Stimulated activated CD4-positive, alpha-beta T cell treated with anti-CD3 and anti-CD28 coated beads, Interleukin-1b, Interleukin-23, amount 100 ng/mL, for 48 hours (primary cell): ENCODE measurements at places on chromosomes 13 and 19.

DNA sequence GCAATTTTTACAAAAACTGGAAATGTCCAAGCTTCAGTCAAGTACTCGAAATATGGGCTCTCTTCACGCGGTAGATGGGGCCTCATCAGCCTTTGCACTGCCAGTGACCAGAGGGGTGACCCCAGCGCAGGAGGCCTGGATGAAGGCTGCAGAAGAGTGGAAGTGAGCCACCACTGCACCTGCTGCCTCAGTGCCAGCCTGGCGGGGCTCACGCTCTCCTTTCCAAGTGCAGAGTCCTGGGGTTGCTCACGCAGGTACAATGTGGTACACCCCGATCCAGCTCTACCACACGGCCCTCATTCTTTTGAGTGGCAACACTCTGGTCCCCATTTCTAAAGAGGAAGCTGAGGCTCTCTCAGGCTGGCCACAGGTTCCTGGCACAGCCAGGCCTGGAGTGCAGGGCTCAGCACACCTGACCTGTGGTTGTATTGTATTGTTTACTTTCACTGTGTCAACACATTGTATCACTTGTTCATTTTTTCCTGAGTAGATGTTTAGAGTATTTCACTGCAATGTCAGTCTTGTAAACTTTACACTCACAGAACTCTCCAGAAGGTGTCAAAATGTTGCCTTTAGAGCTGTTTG is 97.3 kb upstream of the SOX1 start:
- no peak for DNase-seq

- no peak for DNase-seq
Observed at GRCh38 chr19:18660051-18660910, 23.2 kb upstream of the CRTC1 start.

DNA sequence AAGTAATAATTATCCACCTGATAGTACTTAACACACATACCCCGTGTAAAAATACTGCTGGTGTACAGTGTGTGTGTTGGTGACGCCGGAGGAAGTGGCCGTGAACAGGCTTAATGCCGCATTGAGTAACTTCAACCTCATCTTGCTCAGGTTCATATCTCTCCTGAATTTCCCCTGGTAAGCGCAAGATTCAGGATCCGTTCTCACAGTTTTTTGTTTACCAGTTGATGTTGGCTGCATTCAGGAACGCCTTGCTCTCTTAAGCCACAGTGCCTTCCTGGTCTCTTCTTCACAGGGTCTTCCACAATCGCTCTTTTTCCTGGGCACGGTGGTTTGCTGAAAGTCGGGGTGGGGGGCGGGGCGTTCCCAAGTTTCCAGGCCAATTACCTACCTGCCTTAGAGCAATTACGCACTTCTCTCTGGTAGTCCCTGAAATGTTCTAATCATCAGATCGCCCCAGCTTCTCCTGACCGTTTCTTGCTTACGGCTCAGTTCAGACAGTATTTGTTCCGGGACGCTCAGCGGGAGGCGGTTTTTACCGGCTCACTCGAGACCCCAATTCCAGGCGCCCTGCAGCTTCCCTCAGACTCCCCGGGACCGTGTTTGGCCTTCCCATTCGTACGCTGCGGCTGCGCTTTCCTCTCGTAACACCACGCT is 706 bp upstream of the DNAJC3 start:
- DNase-seq: peak; percentile 5

DNA sequence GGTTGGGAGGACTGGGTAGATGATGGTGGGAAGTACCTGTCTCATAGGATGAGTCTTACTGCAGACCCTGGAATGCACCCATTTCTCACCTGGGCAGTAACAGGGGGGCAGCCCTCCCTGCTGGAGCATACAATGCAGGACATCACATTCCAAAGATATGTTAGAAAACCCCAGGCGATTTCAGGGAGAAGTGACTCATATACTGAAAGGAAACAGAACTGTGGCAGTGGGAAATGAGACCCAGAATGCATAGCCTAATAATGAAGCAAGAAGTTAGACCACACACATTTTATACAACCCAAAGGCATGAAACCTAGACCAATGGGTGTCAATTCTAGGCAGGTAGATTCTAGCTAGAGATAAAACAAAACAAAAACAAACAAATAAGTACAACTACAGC is 402.7 kb downstream of the IRS2 start:
- DNase-seq: no peak

DNA sequence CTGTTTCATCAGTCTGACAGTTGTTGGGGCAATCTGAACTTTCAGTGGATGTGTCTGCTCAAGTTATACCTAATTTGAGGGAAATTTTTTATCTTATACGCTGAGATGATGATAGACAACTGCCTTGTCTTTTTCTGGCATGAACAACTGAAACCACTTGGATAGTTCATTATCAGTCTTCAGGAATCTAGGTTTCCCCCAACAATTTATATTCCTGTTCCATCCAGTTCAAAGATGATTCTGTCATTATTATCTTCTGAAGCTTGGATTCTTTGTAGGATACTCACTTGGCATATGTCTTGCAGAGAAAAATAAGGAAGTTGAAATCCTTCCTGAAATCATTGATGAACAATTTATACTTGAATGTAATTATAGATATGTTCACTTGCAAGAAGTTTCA is 193.7 kb downstream of the LMO7 start:
- no peak for DNase-seq

DNA sequence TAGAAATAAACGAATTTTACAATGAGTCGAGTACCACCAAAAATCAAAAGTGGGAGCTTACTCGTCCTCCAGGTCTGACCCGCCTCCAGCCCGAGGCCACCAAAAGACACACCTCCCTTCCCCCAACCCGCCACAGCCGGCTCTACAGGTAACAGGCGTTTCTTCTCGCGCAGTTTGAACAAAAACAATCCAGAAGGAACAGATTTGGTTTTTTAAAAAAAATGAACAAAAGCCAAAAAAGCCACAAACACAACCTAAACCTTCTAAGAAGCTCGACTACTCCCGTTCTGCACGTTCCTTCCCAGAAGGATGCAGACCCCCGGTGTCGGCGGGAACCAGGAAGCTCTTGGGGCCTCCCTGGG is 671 bp downstream of the ZDHHC20 start:
- DNase-seq: peak; percentile 58

DNA sequence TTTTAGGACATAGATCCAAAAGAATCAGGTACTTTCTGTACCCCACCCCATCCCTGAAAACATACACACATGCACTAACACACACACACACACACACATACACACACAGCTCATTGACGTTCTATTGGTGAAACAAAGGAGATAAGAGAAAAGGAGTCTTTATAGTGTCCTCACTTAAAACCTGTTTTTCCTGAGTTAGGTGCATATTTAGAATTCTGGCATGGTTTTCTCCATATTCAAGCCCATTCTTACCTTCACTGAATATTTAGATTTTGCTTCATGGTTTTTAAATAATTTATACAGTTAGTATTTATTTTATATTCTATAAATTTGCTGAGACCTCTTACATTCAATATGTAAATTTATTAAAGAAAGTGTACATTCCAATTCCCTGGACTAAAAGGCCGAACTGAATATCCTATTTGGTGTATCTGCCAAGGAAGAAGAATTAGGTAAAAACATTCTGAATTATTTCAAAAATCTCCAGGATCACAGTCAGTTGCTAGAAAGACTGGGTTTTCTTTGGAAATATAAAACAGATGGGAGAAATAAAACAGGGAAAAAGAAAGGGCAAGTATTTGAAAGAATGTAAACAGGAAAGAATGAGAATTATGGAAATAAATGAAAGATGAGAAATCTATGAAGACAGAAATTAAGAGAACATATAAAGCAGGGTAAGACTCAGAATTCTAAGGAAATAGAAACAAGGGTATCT is 556.2 kb downstream of the KCTD12 start:
- no peak for DNase-seq

GRCh38 chr19:58098682-58098998 is 609 bp upstream of the ZSCAN18 start:
- DNase-seq: no peak

GRCh38 chr13:46736541-46737310 is 60.2 kb downstream of the ESD start:
- no peak for DNase-seq

GRCh38 chr19:46624958-46625661 is at the start of gene PTGIR:
Gene PTGIR, minus strand, starts transcription at chr19:46625089. Its CDS starts 864 bp downstream, at chr19:46624225.
- peak; percentile 56 for DNase-seq

DNA sequence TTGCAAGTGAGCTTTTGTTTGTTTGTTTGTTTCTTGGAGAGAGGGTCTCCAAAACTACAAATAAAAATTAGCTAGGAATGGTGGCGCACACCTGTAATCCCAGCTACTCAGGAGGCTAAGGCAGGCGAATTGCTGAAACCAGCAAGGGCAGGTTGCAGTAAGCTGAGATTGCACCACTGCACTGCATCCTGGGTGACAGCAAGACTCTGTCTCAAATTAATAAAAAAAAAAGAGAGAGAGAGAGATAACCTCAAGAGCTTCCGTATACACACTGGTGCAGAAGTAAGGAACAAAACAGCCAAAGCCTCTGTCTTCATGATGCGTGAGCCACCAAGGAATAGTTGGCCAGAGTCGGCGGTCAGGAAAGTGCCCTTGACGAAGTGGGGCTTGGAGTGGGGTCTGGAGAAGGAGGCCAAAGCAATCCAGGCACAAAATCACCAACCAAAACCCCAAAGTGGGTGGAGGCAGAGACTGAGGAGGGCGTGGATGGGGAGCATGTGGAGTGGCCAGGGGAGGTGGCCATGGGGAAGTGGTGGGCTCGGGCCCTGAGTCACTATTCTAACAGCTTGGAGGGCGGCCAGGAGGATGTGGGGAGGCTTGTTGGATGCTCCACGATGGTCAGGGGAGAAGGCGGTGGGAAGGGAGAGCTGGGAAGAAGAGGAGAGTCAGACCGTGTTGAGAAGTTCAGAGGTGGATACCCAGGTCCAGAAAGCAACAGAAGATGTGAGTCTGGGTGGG is 21.2 kb upstream of the TOMM40 start:
- DNase-seq: no peak

DNA sequence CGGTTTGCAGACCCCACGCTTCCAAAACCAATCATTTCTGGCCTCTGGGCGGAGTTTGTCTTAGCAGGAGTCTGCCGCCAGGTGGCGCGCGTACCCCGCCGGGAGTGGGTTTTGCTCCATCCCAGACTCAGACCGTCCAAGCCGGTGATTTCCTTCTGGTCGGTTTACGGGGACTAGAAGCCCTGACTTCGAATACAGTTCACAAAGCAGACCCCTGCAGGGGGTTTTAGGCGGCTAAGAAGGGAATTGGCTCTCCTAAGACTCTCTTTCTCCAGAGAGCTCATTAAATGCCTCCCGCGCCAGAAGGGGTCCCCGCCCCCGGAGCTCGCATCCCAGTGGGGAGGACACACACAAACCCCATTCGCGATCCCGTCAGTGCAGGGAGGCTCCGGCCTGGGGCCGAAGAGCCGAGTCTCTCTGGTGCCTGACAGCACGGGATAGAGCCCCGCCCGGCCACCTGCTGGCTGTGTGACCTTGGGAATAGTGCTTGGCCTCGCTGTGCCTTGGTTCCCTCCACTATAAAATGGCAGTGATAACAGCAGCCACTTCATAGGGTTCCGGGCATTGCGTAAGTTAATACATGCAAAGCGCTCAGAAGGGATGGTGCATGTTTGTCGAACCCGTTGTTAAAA is 8.6 kb upstream of the NUP62 start:
- DNase-seq: peak; percentile 76

DNA sequence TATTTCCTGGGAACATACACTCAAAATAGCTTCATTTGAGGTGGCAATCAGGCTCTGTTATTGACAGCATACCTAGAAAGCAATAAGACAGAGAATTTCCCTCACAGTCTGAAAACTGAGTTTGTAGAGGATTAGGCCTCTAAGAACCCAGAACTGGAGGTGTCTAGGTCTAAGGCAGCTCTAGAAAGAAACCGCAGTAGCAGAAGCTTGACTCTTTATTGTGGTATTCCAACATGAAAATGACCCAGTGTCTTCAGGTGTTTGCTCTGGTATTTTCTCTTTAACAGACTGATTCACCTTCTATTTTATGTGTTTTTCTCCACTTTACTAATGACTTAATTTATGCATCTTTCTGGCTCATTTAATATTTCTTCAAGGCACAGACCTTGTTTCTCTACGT is 8.5 kb downstream of the COG6 start:
- no peak for DNase-seq

- peak; percentile 62 for DNase-seq
Observed at GRCh38 chr19:13207846-13208671, 57.8 kb downstream of the IER2 start.

DNA sequence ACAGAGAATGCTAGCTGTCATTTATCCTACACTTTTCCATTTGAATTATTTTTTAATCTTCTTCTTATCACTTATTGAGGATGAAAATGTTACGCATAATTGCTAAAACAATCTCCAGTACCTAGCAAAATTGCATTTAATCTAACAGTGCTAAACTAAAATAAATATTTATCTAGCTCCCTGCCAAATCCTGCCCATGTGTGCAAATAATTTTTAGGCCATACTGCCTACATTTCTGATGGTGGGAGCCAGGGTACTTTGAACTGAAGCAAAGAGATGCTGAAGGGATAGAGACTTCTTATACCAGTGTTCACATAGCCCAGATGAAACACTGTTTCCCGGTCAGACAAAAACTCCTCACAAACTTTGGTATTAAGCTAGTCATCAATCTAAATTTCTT is 1268.7 kb upstream of the PCDH20 start:
- DNase-seq: no peak

- no peak for DNase-seq
Observed at GRCh38 chr19:58520257-58520599, 618 bp upstream of the ZBTB45 start.

- DNase-seq: peak; percentile 36
Observed at GRCh38 chr13:27619728-27620376, 477 bp downstream of the LNX2 start.

DNA sequence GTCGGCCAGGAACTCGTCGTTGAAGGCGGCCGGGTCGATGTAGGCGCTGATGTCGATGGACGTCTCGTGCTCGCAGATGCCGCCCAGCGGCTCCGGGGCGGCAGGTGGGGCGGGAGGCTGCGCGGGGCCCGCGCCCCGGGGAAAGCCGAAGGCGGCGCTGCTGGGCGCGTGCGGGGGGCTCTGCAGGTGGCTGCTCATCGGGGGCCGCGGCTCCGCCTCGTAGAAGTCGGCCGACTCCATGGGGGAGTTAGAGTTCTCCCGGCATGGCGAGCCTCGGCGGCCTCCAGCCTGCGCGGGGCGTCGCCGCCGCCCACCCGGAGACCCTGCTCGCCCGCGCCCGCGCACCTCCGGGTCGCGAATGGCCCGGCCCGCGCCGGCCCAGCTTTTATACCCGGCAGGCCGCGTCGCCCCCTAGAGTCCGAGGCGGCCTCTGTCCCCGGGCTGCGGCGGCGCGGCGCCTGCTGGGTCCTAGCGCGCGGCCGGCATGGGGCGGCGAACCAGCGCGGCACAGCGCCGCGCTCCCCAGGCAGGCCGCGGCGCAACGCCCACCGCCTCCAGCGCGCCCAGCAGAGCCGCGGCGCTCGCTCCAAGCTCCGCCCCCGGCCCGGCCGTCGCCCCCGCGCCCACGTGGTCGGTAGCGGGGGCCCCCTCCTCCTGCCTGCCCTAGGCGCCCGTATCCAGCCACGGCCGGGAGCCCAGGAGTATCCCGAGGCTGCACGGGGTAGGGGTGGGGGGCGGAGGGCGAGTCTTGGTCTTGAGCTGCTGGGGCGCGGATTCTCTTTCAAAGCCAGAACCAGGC is at the start of gene CEBPA:
Gene CEBPA, minus strand, starts transcription at position 360 of the 799 bp plus-strand sequence. Its CDS starts 120 bp downstream, at position 240.
- DNase-seq: peak; percentile 47

GRCh38 chr13:95195146-95195545 is 106.1 kb downstream of the ABCC4 start:
- no peak for DNase-seq

GRCh38 chr13:110444226-110444653 is 117.3 kb downstream of the RAB20 start:
- DNase-seq: no peak

- DNase-seq: no peak
Observed at GRCh38 chr19:4375164-4376027, 25.0 kb downstream of the SH3GL1 start.

GRCh38 chr13:112910616-112911280 is 58.3 kb upstream of the MCF2L start:
- DNase-seq: no peak

GRCh38 chr19:5984600-5984999 is 6.7 kb upstream of the RANBP3 start:
- DNase-seq: no peak
